ENCODE measurements at places on chromosomes 3 and 15.

GRCh38 chr3:139527265-139527664, 12.3 kb downstream of the RBP1 start:
- no peak for DNase-seq

GRCh38 chr3:88307666-88308065, 157.9 kb downstream of the C3orf38 start:
- no peak for DNase-seq

- DNase-seq, result peak; percentile 70
These were observed 1.8 kb downstream of the IFT122 start for GRCh38 chr3:129441782-129442181.

- peak; percentile 72 for DNase-seq
These were observed 72.8 kb downstream of the VGLL4 start for GRCh38 chr3:11570789-11571495.

DNA sequence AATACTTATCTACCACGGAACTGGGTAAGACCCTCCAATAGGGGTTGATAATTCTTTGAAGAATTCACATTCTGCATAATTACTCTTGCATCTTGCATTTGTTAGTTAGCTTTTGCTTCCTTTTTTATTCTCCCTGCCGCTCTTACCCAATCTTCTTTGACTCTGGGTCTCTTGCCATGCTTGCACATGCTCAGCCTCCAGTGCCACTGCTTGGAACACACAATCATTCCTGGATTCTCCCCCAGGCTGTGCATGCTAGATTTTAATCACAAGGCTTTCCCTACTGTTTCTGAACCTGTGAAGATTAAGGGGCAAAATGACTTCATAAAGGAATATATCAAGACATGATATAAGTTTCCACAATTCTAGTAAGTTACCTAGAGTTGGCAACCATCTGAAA, 133.1 kb downstream of the IL1RAP start:
- no peak for DNase-seq

DNA sequence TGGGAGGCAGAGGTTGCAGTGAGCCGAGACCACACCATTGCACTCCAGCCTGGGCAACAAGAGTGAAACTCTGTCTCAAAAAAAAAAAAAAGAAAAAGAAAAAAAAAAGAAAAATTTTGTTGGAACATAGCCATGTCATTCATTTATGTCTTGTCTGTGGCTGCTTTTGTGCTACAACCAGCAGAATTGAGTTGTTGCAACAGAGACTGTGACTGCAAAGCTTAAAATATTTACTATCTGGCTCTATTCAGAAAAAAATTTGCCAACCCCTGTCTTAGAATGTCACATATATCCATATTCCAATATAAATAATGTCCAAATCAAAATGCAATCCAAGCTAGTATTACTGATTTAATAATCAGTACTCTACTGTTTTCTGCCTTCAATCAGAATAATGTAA, 25.1 kb downstream of the CD80 start:
- no peak for DNase-seq

- no peak for DNase-seq
These were observed 153.7 kb upstream of the BFSP2 start for GRCh38 chr3:133246119-133246518.

GRCh38 chr3:197028728-197029510, 698 bp downstream of the MELTF start:
- DNase-seq, result no peak

GRCh38 chr3:57288403-57288802, 4.1 kb downstream of the ASB14 start:
- no peak for DNase-seq

DNA sequence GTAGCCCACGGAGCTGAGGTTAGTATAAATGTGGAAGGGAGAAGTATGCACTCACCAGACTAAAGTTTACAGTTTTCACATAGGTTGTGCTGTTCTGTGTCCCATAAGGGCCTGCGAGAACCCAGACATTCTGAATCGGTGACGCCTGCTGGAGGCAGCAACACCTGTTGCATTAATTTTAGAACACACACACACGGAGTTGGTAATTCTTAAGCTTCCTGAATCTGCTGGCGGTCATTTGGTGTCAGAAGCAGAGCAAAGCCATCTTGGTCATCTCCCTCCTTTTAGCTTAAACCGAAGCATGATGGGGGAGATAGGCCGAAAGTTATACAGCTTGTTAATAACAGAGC, 41.1 kb upstream of the AP3B2 start:
- no peak for DNase-seq

DNA sequence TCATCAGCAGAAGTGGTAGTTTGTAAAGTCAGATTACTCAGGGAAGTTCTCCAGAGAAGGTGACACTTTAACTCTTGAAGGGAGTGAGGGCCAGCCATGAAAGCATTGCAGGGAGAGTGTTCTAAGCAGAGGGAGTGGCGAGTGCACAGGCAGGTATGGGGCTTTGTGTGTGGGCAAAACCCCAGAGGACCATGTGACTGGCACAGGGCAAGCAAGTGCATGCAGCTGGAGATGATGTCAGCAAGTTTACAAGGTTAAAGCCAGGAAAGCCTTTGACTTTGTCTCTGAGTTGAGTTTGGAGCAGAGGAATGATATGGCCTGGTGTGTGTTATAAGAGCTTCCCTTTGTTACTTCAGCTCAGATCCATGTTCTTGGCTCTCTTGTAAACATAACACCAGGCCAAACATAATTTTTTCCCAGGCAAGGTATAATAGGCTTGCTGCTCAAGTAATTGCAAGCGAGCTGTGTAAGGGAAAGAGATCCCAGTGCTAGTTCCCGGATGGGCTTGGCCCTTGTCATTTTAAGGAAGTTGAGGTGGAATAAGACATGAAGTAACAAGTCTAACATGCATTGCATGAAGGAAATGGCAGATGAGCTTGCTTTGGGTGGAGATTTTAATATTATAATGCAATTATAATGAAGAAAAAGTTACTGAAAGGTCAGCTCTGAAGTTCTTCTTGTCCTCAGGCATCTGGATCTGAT, 341.1 kb upstream of the LRRC3B start:
- DNase-seq, result no peak

GRCh38 chr3:9782770-9783169, 9.5 kb downstream of the TADA3 start:
- DNase-seq, result no peak

GRCh38 chr15:39290711-39291435, 290.0 kb upstream of the THBS1 start:
- DNase-seq, result no peak

DNA sequence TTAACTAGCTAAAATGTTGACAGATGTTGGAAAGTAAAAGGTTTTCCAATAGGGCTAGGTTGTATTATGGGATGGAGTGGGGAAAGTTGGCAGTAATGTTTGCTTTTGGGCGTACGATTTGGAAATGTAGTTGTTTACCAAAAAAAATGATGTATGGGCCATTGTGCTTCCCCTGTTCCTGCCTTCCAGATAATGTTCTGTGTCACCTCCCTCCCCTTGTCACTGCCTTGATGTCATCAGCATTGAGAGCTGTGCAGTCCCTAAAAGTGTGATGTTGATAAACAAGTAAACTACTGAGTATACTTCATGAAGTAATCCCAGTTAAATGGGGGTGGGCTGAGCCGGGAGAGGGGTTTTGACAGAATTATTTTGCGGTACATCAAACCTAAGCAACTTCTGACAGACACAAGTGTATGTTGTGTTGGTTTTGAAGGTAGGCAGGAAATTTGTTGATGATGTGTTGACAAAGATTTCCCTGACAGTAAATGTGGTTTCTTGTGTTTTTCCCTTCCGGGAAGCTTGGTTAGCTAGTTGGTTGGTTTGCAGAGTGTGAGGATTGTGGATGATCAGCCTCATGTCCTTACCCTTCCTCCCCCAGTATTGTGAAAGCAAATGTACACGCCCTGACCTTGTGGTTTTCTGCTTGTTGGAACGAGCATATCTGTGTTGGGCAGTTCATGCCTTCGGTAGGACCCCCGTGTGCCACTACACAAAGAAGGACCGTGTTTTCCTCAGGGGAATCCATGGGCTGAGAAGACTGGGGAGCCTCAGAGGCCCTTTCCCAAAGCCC, 87.3 kb downstream of the PGPEP1L start:
- DNase-seq, result no peak

DNA sequence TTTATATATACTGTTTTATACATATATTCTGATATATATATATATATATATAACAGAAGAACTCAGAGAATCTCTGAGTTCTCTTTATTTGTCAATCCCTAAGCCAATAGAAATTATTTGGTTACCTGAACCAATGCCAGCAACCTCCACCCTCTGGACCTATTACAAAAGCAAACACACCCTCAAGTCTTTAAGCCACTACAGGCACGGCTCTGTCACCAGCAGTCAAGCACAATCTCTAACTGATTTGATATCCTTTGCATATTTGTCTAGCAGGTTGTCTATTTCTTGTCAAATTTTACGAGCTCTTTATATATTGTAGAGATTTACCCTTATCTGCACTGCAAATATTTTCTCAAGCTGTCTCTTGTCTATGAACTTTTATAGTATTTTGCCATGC, 66.6 kb upstream of the TOPAZ1 start:
- no peak for DNase-seq

DNA sequence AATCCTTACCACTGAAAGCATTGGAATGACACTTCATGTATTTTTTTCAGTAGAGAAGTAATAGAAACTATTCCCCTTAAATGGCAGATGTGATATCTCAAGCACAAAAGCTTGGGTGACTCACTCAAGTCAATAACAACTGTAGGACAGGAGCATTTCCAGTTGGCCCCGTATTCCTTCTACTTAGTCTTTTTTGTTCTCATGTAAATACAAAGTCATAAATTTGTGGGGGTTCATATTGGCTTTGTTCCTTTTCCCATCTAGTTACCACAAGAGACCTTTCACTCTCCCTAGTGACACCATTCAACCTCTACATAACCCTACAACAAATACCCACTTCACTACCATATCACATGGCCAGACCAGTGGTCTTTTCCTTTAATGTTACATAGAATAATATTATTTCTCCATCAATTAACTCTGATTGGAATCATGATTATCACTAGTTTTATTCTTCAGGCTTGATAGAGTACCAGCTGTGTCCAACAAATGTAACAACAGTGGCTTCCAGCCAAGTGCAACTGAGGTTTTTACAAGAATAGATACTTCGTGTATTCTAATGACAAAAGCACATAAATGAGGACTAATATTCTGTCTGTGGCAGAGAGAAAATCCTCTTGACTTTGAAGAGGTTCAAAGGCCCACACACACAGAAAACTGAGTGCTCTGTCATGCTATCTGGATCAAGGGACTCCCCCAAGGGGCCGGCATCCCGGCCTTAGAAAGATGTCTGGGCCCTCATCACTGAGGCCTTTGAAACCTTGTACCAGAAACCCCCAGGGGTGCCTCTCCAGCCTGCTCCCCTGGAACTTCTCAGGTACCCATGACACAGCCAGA, 94.0 kb upstream of the THBS1 start:
- DNase-seq, result no peak

DNA sequence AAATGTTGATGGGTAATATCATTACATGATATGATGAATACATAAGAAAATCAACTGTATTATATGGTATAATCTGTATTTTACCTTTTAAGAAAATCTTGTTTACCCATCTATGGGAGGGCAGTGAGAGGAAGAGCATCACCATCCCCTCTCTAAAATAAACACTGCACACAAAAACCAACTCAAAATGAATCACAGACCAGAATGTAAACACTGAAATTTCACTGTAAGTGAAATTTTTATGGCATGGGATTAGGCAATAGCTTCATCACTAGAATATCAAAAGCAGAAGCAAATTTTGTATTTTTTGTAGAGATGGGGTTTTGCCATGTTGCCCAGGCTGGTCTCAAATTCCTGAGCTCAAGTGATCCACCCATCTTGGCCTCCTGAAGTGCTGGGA, 26.2 kb downstream of the IFT80 start:
- peak; percentile 89 for DNase-seq

- DNase-seq, result peak; percentile 86
These were observed 80.3 kb downstream of the TM4SF4 start for GRCh38 chr3:149554826-149555225.

DNA sequence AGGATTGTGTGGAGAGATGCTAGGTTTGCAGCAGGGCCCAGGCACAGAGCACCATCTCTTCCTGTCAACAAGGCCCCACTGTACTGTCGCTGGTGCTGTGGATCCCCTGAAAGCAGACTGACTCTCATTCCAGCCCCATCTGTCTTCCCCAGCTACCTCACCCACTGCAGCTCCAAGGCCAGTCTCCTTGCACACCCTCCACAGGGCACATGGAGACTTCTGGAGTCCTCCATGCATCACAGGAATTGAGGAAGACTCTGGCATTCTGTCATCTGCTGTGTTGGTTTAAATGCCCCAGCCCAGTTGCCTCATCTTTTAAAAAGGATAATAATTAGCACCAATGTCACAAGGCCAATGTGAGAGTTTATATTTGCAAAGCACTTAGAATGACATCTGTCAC, 301.2 kb downstream of the RPLP1 start:
- no peak for DNase-seq

- no peak for DNase-seq
These were observed 61.5 kb upstream of the MEF2A start for GRCh38 chr15:99504071-99504822.

DNA sequence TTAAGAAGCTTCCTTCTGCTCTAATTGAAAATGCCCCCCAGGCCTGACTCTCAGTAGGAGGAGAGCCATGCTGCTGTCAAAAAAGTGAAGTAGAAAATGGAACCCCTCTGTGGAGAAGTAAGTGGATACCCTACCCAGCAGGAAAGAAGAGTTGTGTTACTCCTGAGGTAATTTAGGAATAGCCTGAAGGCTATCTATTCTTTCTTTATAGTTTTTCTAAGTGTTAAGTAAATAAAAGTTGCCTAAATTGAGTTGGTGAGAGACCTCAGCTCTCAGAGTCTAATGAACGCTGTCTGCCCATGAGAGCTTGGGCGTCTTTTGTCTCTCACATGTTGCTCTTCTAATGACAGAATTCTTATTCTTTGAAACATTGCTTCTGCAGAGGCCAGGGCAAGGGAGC, 116.2 kb downstream of the NSUN3 start:
- no peak for DNase-seq

DNA sequence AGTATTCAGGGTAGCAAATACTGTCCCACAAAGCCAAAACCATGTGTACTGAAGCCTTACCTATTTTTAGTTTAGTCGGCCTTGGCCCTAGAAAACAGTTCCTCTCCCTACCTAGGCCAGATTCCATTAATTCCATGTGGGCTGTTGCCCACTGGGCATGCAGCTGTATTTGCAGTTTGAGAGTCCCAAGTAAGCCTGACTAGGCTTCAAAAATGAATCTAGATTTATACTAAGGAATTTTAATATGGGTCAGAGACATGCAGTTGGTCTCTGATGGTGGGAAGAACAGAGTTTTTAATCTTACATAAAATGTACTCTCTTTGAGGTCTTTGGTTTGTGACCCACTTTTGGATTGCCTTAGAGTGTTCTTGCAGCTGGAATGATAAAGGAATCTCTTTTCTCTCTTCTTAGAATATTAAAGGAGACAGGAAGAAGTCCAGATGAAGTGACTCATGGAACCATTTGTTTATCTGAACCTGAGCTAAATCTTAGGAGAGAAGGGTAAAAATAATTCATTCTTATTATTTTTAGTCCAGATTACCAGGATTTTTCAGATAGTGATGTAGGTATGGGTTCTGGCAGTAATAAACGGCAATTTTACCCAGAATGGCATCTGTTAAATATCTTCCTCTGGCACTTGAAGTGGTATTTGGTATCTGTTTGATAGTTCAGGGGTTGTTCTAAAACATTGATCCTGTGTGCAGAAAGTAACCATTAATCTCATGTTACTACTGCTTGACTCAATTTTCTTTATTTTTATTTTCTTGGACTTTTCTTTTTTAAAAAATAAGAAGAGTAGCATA, 33.8 kb downstream of the GLCE start:
- peak; percentile 53 for DNase-seq

GRCh38 chr3:172040981-172041963, 1.9 kb downstream of the FNDC3B start:
- peak; percentile 62 for DNase-seq

GRCh38 chr15:36156879-36157427, 422.5 kb upstream of the CDIN1 start:
- peak; percentile 77 for DNase-seq

- peak; percentile 46 for DNase-seq
These were observed 333.1 kb upstream of the KCNMB2 start for GRCh38 chr3:178203165-178203564.
